ENCODE measurements at places on chromosomes 12 and 14.

DNA sequence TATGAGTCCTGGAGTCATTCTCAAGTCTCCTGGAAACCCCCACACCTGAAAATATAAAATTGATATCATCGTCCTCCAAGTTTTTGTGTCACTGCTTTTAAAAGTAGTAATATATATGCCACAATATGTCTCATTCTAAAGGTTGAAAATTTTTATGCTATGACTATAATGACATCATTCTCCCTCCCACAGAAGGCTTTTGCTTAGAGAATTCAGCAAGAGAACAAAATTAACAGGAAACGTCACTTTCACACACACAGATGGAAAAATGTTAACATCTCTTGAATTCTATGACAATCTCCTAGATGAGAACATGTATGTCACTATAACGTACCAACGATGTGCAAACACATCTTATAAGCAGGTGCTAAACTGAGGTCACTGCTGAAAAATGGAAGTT, 498.3 kb downstream of the FOXG1 start:
- DNase-seq, result no peak

DNA sequence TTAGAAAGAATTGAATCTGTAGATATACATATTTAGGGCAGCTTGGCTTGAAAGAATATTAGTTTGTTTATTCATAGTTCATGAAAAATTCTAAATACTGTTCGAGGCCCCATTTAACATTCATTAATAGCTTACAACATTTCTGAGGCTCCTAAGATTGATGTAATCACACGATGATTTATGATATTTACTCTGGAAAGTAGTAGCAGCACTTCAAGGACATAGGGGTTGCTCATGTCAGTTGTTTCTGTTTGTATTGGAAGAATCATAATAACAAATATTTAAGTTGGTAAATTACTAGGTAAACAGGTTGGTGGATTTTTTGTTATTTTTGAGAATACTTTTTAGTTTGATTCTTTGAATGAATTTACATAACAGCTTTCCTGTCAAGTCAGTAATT, 30.4 kb downstream of the CAND1 start:
- DNase-seq, result no peak

DNA sequence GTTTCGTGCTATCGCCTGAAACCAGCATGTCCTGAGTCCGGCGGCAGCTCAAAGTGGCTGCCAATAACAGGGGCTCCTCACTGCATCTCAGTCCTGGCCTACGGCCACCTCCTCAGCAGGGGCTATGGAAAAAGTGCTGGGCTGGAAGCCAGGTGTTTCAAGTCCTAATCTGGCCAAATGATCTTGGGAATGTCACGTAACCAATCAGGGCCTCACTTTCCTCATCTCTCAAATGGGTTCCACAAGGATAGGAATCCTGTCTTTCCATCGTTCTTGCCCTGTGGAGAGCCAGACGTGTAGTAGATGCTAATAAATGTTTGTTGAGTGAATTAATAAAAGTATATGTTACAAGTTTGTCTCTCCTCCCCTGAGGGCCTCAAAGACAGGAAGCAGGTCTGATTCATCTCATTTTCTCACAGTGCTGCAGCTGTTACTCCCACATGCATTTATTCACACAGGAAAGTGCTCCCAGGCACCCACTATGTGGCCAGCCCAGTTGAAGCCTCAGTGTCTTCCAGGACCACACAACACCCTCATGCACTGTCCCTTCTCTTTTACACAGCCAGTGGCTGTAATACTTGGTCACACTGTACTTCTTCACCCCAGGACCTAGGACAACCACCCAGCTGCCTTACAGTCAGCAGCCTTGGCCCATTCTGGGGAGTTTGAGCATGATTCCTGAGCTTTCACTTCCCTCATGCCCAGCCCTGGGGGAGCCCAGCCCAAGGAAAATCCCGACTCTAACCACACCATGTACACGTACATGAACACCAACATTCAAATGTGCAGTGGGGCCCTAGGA, 5.0 kb downstream of the CMKLR1 start:
- no peak for DNase-seq

GRCh38 chr14:101781240-101782061, 19.9 kb downstream of the PPP2R5C start:
- no peak for DNase-seq

DNA sequence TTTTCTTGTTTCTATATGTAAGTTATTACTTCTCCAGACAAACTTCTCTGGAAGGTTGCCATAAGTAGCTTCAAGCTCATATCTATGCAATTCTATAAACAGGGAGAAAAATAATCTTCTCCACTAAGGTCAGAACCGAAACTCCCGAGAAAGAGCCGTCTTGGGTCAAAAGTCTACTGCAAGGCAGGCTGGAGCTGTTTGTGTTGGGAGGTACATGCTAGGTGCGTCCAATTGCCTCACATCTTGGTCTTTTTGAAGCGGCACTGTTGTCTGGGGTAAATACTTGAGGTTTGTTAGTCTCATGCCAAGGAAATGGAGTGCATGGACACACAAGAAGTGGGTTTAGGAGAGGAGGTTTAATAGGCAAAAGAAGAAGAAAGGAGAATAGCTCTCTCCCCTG, 674.7 kb upstream of the TMEM132C start:
- no peak for DNase-seq

GRCh38 chr14:22839159-22839779, 2.9 kb downstream of the MMP14 start:
- no peak for DNase-seq

GRCh38 chr14:80485764-80486163, 274.5 kb upstream of the DIO2 start:
- no peak for DNase-seq

GRCh38 chr14:30291216-30291615, 267.7 kb upstream of the G2E3 start:
- no peak for DNase-seq

GRCh38 chr14:64720131-64720576, 15.9 kb downstream of the PLEKHG3 start:
- no peak for DNase-seq

- no peak for DNase-seq
Observed at GRCh38 chr14:54332490-54332889, 64.3 kb upstream of the CDKN3 start.

DNA sequence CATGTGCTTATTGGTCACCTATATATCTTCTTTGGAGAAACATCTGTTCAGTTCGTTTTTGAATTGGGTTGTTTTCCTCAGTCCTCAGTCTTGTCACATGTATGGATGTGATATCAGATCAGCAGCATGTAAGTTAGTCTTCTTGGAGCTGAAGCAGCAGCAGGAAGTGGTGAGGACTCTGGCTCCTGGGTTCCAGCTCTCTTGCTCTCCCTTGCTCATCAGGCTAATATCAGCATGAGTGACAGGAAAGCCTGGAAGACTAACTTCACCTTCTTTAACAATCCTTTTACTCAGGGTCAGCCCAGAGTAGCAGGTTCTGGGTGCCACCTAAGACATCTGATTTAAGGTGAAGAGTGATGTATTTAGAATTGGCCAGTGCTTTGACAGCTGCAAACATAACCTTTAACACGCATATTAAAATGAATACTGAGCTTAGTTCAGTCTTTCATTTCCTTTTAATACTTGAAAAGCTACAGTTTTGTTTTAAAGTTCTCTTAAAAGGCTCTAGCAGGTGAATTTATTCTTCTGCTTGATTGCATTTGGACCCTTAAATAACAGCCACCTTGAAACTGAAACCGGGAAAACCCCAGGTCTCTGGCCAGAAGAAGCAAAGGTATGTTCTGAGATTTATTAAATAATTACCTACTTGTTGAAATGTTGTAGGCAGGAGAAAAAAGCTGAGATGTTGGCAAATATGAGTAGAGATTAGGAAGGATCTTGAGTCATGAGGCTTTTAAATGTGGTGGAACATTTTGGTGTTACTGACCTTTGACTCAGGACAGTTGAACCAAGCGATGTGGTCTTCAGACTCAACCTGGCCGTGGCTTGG, 54.3 kb downstream of the DRAM1 start:
- no peak for DNase-seq

- DNase-seq, result no peak
Observed at GRCh38 chr14:77022236-77022852, 6.2 kb downstream of the IRF2BPL start.

DNA sequence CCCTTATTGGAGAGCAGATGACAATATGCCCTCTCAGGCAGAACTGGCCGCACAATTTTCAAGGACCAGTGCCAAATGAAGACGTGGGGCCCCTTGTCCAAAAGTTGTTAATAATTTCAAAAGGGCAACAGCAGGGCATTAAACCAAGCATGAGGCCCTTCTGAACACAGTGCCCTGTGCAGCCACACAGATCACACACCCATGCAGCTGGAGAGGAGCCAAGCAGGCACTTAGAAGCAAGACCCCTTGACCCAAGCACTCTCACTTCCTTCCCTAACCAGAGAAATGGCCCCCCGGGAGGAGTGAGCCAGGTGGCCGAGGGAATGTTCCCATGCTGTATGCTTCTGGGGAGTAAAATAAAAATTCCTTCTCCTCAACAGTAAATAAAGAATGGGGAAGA, 114.0 kb upstream of the TMPO start:
- DNase-seq, result no peak

DNA sequence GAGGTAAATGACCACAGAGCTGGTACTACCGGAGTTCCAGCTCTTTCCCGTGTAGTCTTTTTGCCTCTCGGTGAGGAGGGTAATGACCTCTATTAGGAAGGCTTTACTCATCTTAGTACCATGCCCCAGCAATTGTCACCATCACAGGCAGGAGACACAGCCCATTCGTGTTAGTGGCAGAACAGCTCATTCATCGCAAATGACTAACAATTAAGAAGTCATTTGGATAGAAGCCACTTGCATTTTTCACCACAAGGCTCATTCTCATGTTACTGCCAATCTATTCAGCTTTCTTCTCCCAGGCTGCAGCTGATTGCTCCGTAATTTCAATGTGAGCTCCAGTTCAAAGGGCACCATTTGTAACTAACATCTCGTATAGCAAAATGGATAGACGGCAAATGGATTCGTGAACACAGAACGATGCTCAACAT, 718.8 kb upstream of the TMEM132C start:
- no peak for DNase-seq

DNA sequence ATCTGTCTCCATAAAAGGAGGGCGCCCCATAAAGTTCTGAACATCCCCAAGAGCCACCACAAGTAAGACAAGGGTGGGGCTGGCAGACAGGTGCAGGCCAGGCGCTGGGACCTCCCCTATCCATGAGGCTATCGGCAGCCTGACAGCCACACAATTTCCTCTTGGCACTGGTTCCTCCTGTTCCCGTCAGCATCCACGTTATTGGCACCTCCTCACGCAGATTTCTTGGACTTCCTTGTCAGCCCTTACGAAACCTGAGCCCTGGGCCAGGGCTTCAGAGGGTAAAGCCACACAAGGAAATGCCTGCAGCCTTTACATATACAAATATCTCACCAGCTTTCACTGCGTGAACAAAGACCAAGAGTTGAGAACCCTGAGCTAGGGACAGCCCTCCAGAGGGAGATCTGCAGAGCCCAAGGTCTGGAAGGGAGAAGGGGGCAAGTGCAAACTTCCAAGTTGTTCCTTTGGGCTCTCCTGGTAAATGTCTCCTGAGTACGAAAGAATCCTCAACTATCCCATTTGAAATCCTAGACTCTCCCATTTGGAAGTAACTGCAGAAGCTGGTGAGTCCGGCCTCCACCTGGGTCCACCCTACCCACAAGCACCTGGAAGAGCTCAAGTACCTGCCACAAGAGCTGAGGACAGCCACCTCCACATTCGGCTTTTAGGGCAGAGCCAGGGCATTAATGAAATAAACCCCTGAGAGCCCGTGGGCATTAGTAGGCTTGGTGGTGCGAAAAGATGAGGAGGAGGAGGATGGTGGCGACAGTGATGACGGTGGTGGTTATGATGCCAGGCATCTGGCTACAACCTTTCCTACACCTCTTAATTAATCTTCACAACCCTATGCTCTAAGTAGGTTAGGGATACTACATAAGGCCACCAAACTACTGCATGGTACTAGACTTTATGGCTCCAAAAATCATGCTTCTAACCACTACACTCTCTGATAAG, 5.5 kb upstream of the TC2N start:
- no peak for DNase-seq

DNA sequence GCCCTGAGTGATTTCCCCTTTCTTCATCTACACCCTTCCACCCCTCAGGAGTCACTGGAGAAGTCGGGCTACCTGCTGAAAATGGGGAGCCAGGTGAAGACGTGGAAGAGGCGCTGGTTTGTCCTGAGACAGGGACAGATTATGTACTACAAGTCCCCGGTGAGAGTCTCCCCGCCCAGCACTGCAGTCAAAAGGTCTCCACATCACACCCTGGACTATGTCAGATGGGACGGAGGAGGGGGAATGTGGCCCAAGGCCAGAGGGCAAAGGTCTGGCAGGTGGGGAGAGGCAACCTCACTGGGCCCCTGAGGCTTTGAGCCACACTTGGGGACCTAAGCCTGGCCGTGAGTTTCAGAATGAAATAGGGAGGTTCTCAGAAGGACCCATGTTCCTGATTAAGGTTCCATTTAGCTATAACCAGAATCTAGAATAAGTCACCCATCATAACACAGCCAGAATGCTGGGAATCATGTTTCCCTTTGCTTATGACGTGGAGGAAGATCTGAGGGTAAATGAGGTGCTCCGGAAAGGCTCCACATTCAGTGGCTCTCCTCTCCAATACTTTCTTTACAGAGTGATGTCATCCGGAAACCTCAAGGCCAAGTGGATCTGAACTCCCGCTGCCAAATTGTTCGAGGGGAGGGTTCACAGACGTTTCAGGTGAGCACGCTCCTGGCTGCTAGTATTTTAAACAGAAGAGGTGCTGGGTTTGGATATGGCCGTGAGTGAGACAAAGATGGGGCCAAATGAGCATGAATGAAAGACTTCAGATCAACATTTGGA, 26.6 kb downstream of the PIGH start:
- DNase-seq, result no peak

DNA sequence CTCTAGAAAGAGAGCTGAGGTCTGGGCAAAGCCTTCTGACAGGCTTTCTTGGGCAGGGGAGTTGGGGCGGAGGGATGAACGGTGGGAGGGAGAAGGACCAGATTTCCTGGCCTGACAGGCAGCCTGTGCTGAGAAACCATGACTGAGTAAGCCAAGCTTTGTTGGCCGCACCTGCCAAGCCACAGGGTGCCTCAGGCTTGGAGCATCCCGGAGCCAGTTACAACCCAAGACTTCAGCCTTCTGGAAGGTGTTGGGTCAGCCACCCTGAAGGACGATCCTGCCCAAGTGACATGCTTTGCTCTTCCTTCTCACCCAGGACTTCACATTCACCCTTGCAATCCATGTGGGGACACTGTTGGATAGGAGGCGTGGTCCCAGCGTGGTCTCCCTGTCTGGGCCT, 21.0 kb upstream of the AQP2 start:
- DNase-seq, result no peak

GRCh38 chr12:10205220-10205807, 7.4 kb upstream of the GABARAPL1 start:
- DNase-seq, result no peak
